Hair follicular keratinocyte (primary cell): ENCODE measurements at places on chromosomes 2 and 18. TPM values are rescaled to one million over a fixed set of nuclear protein-coding genes. Genes with fewer than 3 reads are reported as not detected.

Gene ABCG8
- total RNA-seq: not detected in 2 replicates

Gene RFX8
- total RNA-seq: 0.08 TPM in 1 of 2 replicates, not detected in the other

Gene FAP
- total RNA-seq: 8.5 and 20.7 TPM in 2 replicates

Gene OTOS
- not detected in 2 replicates for total RNA-seq

Gene DAW1
- total RNA-seq: 1.4 and 2.5 TPM in 2 replicates

Gene SS18
- 64.1 and 78.8 TPM in 2 replicates for total RNA-seq

Gene NOL4
- 1.9 TPM in 1 of 2 replicates, not detected in the other for total RNA-seq

Gene KIF1A
- not detected in 2 replicates for total RNA-seq

Gene NDUFV2
- 166 and 177 TPM in 2 replicates for total RNA-seq

Gene LRP1B
- total RNA-seq: under 0.01 TPM in 1 of 2 replicates, not detected in the other

Gene PCARE
- not detected in 2 replicates for total RNA-seq

Gene ALPI
- total RNA-seq: not detected in 2 replicates

Gene POLR1B
- 13.4 and 19.6 TPM in 2 replicates for total RNA-seq

Gene MSH6
- total RNA-seq: 34.4 and 57.9 TPM in 2 replicates

Gene DYNC2LI1
- 13.7 and 16.4 TPM in 2 replicates for total RNA-seq

Gene CYRIA
- 0.30 and 0.31 TPM in 2 replicates for total RNA-seq

Gene ZNF396
- 0.08 and 0.15 TPM in 2 replicates for total RNA-seq

Gene MOCOS
- 7.9 and 9.1 TPM in 2 replicates for total RNA-seq

Gene CD226
- total RNA-seq: 0.31 and 0.76 TPM in 2 replicates

Gene ERBB4
- total RNA-seq: not detected in 2 replicates

Gene CLHC1
- 2.7 and 3.9 TPM in 2 replicates for total RNA-seq

Gene BOK
- total RNA-seq: 36.3 and 41.2 TPM in 2 replicates

Gene ATP8B1
- total RNA-seq: 6.3 and 8.3 TPM in 2 replicates

Gene INPP5D
- 21.6 and 27.3 TPM in 2 replicates for total RNA-seq

Gene ALLC
- not detected in 2 replicates for total RNA-seq

Gene SERPINB5
- total RNA-seq: 426 and 507 TPM in 2 replicates

Gene KLF7
- total RNA-seq: 44.7 and 72.3 TPM in 2 replicates

Gene CYBRD1
- total RNA-seq: 12.3 and 22.3 TPM in 2 replicates

Gene WBP1
- 44.0 and 71.1 TPM in 2 replicates for total RNA-seq

Gene TACR1
- total RNA-seq: not detected in 2 replicates

Gene AKAIN1
- not detected in 2 replicates for total RNA-seq

Gene KLHL14
- total RNA-seq: not detected in 2 replicates
